Omental fat pad (tissue), 4 donors: ENCODE measurements at places on chromosomes 1 and 21.

DNA sequence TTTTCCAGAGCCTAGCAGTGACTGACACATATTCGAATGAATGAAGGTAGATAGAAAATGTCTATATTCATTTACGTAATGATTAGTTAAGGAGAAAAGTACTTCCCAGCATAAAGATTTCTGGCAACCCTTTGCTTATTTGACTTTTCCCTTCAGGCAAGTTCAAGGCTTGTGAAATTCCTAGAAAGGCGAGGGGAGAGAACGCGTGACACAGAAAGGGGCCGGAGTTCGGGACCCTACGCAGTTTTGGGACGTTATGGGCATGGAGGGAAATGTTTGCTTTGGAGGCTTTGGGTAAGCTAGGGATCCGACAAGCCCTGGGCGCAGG, 472 bp upstream of the USP25 start:
- no peak for DNase-seq

DNA sequence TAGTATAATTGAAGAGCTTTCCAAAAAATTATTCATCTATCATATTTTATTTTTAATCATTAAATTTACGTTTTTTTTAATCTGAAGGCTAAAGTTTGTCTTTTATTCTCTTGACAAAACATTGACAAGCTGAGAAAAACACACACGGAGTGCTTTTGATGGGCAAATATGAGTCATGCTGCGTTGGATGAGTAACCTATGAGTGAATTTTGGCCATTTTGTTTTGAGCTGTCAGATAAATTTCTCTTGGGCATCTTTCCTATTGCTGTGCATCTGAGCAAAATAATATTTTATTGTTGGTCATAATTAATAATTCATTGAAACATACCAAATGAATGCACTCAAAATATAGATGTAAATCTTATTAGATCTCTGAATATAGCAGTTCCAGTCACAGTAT, 1144.1 kb upstream of the ADGRL2 start:
- no peak for DNase-seq

DNA sequence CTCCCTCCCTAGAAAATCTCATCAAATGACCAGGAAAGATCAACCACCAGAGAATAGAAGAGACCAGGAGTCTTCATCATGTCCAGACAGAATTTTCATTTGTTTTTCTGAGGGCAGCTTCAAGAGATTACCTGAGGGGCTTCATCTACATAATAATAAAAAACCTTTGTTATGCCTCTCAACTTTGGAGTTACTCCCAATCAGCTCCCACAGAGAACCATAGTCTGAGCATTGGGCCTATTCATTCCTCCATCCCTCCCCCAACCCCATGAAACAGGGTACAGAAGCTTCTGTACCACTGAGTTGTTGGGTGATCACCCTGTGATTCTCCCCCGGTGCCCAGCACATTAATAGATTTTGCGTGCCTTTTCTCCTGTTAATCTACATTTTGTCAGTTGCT, 53.3 kb upstream of the PRRC2C start:
- DNase-seq = no peak

GRCh38 chr1:187390215-187390818, 561.6 kb downstream of the PLA2G4A start:
- DNase-seq = no peak

DNA sequence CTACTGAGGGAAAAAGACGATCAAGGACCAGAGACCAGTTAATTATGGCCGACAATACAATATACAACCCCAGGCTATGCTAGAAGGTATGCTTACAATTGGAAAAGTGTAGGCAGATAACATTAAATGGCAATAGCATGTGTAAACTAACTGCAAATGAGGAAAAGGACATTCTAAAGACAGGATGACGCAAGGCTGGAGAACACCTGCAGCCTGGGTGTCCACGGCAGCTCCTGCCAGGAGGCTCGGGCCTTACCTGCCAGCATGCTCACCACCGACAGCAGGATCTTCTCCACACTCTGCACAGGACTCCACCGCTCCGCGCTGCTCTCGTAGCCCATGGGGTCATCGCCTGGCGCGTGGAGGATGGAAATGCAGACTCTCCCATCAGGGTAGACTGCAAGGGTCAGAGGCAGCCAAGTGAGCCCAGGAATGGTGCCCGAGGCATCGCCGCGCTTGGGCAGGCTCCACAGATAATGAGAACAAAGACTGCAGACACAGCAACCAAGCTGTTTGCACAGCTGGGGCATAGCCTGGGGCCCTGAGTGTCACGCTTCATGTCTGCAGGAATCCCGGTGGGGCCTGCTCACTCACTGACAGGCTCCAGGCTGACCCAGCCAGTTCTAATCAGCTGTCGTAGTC, 28.2 kb downstream of the UBE2G2 start:
- no peak for DNase-seq

DNA sequence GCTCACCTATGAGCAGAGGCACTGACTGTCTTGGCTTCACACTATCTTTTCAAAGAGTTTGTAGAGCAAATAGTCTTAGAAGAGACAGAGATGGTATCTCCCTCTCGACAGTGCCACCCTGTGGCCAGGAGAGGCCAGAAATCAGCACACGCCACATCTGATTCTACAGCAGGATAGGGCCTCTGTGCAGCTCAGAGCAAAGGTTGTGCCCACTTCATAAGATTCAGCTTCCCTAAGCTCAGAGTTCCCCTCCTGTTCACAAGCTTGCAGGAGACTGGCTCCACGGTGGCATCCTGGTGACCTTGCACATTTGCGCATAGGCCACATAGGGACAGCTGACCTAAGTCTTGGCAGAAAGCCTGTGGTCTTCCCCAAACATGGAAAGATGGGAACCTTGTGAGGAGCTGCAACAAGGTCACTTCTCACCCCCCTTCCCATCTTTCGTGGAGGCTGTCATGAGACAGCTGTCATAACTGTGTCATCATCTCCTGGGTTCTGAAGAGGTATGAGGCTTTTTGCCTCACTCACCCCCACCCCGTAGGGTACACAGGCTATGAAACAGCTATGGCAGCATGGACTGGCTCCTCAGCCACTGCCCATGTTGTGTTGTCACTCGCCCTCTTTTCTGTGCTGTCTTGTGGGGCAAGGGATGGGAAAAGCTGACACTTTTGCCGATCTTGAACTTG, 3.0 kb downstream of the ITLN2 start:
- DNase-seq = peak; percentile 36

- no peak for DNase-seq
Measured at GRCh38 chr1:244165701-244166100, 114.6 kb downstream of the ZBTB18 start.

GRCh38 chr1:3692598-3692997, 40.3 kb downstream of the TP73 start:
- DNase-seq = no peak

- no peak for DNase-seq
Measured at GRCh38 chr1:230108580-230108979, 41.5 kb downstream of the GALNT2 start.

DNA sequence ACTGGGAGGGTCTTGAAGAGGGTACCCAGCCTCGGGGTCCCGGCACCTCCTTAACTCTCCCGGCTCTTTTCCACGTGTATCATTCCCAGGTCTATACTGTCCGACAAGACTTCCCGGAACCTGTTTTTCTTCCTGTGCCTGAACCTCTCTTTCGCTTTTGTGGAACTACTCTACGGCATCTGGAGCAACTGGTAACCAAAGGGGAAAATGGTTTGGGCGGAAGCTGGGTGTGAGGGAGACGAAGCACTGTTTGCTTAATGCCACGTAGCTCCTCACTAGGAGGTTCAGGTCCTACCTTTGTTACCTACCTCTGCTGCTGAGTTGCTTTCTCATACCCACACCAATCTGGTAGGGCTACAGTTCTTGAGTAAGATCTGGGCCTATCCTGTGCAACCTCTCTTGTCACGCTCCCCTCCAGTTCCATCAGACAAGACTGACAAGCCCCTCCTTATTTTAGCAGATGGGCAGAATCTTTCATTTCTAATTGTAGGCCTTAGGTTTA, 642 bp downstream of the SLC30A7 start:
- no peak for DNase-seq

- no peak for DNase-seq
Measured at GRCh38 chr1:109634292-109634691, 14.7 kb downstream of the AMPD2 start.

GRCh38 chr21:34570313-34570712, 44.6 kb downstream of the RCAN1 start:
- no peak for DNase-seq

DNA sequence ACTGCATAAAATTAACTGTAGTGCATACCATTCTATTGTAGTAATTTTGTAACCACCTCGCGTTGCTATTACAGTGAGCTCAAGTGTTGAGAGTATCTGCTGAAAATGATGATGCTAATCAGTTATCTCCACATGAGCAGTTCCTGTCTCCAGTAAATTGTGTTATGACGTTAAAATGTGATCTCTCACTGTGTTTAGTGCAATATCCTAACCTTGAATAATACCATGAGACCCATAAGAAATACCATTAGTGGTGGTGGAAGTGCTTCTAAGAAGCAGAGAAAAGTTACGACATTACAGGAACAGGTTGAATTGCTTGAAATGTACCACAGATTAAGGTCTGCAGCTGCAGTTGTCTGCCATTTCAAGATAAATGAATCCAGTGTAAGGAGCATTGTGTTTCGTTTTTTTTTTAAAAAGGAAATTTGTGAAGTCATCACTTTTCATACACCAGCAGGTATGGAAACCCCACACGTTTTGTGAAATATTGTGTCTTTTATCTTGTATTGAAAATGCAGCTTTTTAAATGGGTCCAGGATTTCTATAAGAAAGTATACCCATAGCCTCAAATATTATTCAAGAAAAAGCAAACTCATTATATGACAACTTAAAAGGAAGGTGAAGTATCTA, 72.5 kb downstream of the ANGPTL1 start:
- DNase-seq = no peak

DNA sequence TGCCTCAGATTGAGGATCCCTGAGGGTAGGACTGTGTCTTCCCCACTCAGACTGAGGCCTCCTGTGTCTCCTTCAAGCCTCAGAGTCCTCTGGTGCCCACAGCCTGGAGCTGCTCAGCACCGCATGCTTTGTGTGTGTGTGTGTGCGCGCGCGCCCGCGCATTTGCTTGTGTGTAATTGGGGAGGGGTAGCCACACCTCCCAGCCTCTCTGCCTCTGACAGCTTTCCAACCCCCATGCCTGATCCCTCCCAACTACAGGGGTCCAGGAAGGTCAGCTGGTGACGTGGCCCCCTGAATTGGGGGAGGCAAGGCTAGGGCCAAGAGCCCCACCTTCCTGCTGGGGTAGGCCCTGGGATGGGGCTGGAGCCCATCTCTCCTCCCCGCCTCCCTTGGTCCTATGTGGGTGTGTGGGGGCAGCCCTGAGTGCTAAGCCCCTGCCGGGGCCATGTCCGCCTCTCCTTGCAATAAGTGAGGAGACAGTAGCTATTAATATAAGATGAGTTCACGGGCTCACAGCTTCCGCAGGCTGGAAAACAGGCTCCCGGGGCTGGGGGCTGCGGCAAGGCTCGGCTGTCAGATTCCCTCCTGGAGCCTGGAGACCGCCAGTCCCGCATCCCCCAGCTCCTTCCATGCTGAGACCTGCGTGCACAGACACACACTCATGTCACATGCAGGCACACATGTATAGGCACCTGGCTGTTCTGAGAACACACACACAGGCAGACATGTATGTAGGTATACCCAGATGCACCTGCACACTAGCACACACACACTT, 7.0 kb downstream of the GPR3 start:
- DNase-seq = no peak

DNA sequence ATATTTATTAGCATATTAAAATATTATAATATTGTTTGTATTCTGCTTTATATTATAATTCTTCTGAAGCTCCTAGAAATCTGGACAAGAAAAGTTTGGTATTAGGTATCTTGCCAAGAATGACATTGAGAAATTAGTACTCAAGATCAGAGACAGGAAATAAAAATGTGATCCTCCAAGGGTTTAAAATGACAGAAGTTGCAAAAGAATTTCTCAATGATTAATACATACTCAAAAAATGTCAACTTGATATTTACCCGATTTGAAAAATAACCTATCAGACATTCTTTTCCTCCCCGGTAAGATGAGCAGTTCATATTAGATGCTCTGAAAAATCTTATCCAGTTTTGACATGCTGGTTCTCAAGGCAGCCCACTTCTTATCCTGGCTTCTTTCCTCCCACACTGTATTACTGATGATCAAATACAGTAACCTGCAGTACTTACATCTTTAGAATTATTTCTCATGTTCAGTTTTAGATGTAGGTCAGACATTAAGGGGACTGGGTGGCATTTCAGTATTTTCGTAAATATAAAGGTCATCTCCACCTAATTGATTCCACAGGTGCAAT, 55.3 kb downstream of the CACHD1 start:
- no peak for DNase-seq

DNA sequence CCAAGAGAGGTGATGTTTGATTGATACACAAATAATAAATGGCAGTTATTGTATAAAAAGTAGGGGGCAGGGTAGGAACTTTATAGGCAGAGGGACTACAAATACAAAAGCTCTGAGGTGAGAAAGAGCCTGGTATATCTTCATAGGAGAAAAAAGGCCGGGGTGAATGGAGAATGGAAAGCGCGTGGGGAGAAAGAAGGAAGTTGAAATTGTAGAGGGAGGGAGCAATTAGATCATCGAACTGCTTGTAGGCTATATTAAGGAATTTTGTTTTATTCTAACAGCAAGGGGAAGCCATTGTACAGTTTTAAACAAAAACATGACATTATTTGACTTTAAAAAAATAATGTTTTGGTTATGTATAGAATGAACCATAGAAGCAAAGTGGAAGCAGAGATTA, 147.4 kb downstream of the PDE4B start:
- no peak for DNase-seq

DNA sequence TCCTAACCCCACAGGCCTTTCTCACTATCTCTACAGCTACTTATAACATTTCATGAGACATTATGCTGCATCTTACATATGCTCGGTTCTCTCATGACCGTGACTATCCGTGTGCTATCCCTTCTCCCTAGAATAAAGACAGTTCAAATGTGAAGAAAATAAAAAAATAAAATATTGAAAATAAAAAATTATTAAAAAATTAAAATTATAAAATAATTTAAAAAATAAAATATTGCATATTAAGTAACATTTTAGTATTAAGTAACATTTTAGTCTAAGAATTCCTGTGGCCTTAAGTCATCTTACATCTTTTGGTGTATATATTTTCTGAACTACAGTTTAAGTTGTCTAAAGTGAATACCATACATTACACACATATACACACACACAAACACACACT, 415.5 kb downstream of the DPYD start:
- DNase-seq = no peak

DNA sequence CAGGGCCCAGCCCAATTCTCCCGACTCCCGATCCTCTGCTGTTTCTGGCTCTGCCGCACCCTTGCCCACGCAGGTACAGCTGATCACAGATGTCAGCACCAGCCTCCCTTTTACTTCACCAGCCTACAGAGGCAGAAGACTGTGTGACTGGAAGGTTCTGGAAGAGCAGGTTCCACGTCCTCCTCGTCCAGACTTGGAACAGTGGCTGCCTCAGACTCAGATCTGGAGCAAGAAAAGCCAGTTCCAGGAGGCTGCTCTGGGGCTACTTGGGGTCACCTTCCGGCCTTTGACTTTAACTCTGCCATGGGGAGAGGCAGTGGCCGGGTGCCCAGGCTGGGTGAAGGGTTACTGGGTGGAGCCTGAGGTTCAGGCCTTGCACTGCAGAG, 16.1 kb upstream of the KLHDC7A start:
- DNase-seq = no peak
